ENCODE measurements at places on chromosomes 5 and 9.

- DNase-seq = no peak
Measured at GRCh38 chr5:146400201-146400600, 46.9 kb upstream of the TCERG1 start.

- no peak for DNase-seq
Measured at GRCh38 chr5:142287096-142287972, 37.5 kb downstream of the SPRY4 start.

- DNase-seq = no peak
Measured at GRCh38 chr5:178489271-178489976, 100.8 kb downstream of the COL23A1 start.

GRCh38 chr5:159503236-159503635 is 172.9 kb upstream of the IL12B start:
- DNase-seq = no peak

DNA sequence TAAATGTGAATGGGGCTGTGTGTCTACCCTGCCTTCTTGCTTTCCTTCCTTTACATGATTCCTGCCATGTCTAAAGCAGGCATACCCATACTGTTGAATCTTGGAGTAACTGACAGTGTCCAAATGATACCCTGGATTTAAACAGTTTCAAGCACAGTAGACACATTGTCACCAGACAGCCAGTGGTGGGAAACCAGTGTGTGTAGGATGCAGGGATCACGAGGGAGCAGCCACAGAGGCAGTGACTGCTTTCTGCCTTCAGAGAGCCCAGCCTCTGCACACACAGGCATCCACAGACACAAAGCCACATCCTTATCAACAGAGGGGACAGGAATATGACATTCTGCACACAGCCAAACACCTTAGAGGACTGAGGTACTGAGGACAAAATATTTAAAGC is 184.2 kb upstream of the TBCA start:
- DNase-seq = no peak

- no peak for DNase-seq
Measured at GRCh38 chr9:110958847-110959246, 79.4 kb downstream of the LPAR1 start.

- DNase-seq = no peak
Measured at GRCh38 chr5:31357038-31357437, 163.6 kb downstream of the CDH6 start.

GRCh38 chr5:53917826-53918225 is 357.4 kb downstream of the NDUFS4 start:
- DNase-seq = no peak

DNA sequence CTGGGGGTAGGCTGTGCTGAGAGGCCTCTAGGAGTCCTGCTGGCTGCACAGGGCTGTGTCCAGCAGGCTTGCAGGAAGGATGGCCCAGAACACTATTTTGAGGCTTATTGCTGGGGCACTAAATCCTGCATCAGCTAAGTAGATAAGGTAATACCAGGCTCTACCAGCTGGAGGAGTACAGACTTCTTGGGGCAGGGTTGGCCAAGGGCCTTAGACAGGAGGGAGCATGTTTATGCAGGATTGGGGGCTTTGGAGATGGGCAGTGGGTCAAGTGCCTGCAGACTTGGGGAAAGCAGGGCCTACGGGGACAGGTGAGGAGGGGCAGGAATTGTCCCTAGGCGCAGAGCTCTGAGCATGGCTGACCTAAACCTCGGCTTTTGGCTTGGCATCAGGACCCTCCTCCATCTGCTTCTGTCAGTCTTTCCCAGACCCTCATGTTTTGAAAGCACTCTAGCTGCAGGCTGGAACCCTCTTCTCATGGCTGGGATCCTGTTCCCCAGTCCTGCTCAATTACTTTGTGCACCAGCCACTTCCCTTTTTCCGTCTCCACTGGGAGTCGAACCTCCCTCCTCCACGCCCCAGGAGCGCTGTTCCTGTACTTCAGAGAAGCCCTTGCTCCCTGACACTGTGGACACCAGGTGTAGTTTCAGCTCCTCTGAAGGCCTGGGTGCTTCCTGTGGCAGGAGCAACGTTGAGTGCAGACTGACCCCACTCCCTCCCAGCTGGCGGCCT is 61.0 kb upstream of the SPTLC1 start:
- DNase-seq = no peak

DNA sequence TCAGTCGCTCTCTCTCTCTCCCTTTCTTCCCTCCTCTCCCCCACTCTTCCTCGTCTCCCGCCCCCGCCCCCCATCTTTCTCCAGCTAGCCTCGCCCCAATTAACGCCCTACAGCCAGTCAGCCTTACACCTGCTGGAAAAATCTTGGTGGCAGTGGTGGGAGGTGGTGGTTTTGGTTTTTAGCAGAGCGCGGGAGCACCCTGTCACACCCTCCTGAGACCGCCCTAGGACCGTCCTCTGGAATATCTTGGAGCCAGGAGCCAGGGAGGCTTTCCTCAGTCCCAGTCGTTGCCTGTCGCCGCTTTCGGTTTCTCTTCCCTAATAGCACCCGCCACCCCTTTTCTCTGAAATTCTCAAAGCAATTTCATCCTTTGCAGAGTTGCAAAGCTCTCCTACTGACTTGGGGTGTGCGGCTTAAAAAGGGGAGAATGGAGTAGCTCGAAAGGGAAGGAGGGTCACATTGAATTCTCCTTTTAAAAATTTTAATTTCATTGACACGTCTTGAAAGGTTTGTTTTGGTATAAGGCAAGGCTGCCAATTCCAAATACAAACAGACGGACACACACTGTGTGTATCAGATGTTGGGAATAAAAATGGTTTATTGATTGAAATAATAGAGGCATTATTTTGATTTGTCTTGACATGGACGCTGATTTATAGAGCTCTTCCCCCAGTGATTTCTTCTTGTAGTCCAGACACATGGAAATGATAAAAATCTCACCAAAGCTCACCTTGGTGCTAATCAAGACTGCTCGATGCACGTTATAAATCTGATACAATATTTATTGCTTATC is 301.3 kb downstream of the PARP8 start:
- no peak for DNase-seq

DNA sequence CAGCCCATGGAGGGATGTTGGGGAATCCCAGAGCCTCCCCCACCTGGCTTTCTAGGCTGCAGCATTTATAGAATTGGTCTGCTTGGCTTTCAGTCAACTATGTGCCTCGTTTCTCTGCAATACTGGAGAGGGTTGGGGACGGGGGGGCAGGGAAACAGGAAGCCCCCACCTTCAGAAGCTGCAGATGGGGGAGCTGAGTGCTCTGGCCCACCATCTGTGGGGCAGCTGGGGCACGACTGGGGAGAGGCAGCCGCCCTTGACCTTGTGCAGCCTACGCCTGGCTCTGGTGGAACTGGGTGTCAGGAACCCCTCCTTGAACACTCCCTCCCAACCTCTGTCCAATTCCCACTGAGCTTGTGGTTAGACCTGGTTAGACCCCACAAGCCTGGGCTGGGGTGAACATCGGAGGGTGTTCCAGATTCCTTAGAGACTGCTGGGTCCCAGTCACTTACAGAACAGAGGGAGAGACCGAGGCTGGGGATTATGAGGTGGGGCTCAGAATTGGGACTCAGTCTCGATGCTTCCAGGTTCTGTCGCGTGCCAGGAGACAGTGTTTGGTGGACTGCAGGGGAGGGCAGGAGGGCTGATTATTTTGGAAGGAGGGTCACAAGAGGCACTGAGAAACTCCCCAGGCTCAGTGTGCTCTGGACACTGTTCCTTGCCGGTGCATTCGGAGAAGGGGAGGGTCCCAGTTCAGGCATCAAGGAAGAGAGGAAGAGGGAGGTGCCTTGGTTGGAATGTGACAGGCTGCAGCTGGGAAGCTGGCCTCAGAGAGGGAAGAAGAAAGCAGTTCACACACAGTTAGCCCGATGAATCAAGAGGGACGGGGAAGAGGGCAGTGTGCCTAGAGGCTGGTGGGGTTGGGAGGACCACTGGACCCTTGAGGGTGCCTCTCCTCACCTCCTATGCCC is 25.6 kb downstream of the COL27A1 start:
- DNase-seq = no peak

DNA sequence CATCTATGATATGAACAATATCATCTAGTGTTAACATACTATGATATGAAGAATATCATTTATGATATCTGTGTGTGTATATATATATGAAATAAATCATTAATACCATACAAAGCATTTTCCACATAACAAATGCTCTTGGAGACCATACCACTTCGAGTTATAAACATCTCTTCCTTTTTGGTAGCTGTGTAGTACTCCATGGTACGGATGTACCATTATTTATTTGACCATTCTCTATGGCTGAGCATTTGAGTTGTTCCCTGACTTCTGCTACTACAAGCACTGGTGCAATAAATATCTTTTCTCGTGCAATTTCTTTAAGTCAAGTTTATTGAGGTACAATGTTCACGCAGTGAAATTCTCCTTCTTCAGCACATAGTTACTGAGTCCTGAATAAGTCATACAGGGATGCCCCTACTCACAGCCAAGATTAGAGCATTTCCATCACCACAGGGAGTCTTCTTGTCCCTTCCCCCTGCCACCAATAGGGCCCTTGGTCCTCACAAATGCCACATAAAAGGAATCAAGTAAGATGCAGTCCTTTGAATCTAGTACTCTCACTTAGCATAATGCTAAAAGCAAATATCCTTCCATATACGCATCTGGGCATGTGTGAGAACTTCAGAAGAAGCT is 75.2 kb upstream of the SLC25A48 start:
- DNase-seq = no peak

GRCh38 chr5:54645882-54646355 is 128.4 kb downstream of the SNX18 start:
- no peak for DNase-seq

DNA sequence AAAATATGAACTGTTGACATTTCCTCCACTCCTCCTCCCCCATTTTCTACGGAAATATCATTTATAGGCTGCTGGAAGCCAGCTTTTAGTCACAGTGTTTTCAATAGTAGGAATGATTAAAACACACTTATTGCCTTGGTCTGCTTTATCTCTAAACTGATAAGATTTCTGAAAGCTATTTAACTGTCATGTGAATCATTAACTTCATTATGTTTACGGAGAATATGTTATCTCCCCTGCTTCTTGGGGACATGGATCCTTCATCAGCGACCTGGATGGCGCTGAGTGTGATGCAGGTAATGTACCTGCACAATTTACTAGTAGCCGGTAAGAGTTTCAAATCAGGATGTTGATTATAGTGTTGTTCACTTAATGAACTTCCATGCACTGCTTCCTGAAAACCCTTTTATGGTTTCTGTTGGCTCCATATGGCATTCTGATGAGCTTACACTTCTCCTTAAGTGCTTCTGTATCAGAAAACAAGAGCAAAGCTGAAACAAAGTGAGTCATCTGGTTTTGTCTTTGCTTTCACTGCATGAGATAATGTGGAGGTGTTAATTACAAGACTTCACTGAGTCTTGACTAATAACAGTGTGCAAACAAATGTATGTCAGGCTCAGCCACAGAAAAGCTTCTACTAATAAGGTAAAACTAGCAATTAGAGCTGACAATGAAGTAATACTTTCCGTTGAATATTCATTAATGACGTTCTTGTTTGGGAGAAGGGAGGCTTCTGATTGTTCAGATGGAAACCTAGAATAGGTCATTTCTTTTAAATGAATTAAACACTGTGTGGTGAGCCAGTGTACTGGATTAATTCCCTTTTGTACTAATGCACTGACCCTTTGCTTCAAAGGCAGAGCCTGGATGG is 162.4 kb upstream of the ZNF608 start:
- DNase-seq = no peak

GRCh38 chr5:130213607-130214006 is 309.3 kb downstream of the CHSY3 start:
- no peak for DNase-seq

DNA sequence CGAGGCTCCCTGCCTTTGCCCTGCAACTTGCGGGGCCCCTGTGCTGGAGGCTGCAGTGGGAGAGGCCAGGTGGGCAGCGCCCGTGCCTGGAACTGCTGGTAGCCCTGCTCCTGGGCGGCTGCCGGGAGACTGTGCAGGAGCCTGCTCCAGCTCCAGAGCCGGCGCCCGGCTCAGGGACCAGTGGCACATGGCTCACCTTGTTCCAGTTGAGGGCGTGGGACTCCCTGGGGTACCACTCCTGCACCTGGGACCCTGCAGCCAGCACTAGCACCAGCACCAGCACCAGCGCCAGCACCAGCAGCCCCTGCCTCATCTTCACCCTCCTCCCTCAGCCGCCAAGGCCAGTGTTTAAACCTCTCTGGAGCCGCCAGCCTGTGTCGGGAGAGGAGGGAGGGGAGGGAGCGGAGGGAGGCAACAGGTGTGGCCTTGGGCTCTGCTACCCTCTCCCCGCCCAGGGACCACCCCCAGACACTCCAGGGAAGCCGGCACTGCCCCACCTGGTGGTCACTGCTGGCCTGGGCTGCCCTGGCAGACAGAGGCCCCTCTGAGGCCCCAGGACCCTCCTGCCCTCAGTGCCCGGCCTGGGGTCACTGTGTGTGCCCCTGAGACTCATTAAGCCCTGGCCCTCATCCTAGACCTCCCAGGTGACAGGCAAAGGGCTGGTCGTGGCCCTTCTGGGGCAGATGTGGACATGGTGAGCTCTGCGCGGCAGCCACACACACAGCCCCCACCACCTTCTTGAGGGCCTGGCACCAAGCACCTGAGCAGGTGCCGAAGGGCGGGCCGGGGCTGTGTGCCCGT is at the start of gene LCN10:
LCN10 (minus strand) TSS at position 350 of the 801 bp plus-strand sequence; CDS start at position 313, 37 bp downstream.
- DNase-seq = no peak

DNA sequence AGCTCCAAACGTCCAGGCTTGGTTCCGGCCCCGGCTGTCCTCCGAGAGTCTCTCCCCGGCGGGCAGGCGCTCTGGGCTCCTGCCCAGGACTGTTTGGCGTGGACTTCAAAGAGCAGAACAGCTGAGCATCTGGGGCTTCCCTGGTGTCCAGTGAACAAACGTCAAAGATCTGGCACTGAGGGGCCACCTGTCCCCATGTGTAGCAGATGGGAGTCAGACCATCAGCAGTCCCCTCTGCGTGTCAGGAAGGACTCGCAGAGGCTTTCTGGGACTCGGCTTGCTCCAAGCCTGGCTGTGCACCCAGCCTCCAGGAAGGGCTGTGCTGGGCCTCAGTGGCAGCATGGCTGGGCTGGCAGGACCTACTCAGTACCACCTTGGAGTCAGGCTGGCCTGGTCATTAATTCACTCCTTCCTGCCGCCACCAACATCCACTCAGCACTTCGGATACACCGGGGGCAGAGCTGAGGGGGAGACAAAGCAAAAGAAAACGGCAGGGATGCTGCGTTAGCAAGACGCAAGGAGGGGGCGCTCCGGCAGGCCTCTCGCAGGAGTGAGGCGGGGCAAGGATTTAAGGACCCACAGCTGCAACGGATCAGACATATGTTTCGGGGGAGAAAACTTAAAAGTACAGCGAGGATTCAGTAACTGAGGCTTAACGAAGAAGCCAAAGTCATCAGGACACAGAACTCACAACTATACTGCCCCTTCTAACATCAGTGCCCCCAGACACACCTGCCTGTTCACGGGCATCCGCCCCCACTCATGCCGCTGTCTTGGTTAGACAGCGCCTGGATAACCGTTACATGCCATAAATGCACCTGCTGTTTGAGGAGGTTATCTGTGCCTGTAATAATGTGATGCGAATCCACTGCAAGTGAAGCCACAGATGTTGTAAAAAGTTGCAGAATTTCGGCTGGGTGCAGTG is 164.5 kb upstream of the PHYKPL start:
- DNase-seq = no peak

- no peak for DNase-seq
Measured at GRCh38 chr5:71972777-71973473, 134.3 kb upstream of the MAP1B start.

Data from stimulated activated CD8-positive, alpha-beta memory T cell treated with anti-CD3 and anti-CD28 coated beads, Interleukin-4, amount 100 ng/mL, for 1 hour (primary cell).